Fibroblast of villous mesenchyme (primary cell): ENCODE measurements at places on chromosomes 3 and 15. TPM values are rescaled to one million over a fixed set of nuclear protein-coding genes. Genes with fewer than 3 reads are reported as not detected.

COL6A5 gene
- under 0.01 TPM in 2 replicates for total RNA-seq

DUOXA1 gene
- not detected in 2 replicates for total RNA-seq

ANKUB1 gene
- not detected in 2 replicates for total RNA-seq

MYL3 gene
- 0.97 and 1.7 TPM in 2 replicates for total RNA-seq

ACTC1 gene
- under 0.01 and 0.64 TPM in 2 replicates for total RNA-seq

MYEF2 gene
- total RNA-seq: 3.5 and 6.9 TPM in 2 replicates

EFCAB12 gene
- total RNA-seq: not detected in 2 replicates

CAMK2N2 gene
- under 0.01 TPM in 1 of 2 replicates, not detected in the other for total RNA-seq

PP2D1 gene
- not detected in 2 replicates for total RNA-seq

LNP1 gene
- total RNA-seq: 4.2 and 4.7 TPM in 2 replicates

SOX2 gene
- not detected in 2 replicates for total RNA-seq

A4GNT gene
- total RNA-seq: under 0.01 TPM in 1 of 2 replicates, not detected in the other

SAMMSON gene
- total RNA-seq: not detected in 2 replicates

GRCh38 chr15:40310001-40310959, 2.5 kb upstream of the PLCB2 start:
- DNase-seq: peak; percentile 61

DNA sequence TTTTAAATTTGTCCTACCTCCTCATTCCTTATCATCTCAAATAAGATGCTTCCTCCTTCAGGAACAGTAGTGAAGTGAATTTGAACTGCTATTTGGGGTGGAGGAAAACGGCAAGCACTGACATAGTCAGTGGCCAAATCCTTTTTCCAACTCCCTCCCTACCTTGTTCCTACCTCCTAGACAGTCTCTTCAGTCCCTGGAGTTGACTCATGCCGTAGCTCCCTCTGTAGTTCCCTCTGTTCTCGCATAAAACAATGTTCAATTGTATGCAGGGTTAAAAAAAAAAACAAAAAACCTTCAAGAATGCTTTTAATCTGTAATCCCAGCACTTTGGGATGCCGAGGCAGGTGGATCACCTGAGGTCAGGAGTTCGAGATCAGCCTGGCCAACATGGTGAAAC, 1.4 kb downstream of the UBR1 start:
- no peak for DNase-seq

GRCh38 chr3:46629551-46630517, 17.5 kb downstream of the FAM240A start:
- DNase-seq: peak; percentile 69

- DNase-seq: no peak
Measured at GRCh38 chr3:46924921-46925584, 47.5 kb downstream of the PTH1R start.

DNA sequence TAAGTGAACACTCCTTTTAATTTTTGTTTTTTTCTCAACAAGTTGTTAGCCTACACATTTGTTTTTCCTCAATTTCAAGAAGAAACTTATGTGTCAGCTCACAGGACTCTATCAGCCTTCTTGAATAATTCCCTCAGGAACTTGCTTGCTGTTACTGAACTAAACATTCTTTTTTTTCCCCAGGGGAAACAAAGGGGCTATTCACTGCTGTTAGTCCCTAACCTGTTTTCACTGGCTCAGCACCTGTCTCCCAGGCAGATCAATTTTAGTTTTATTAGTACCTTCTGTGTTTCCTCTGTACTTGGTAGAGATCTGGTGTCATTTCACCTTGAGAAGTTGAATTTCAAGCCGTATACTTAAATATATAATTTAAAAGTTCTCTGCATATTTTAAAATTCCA, 644.6 kb downstream of the CADM2 start:
- no peak for DNase-seq

DNA sequence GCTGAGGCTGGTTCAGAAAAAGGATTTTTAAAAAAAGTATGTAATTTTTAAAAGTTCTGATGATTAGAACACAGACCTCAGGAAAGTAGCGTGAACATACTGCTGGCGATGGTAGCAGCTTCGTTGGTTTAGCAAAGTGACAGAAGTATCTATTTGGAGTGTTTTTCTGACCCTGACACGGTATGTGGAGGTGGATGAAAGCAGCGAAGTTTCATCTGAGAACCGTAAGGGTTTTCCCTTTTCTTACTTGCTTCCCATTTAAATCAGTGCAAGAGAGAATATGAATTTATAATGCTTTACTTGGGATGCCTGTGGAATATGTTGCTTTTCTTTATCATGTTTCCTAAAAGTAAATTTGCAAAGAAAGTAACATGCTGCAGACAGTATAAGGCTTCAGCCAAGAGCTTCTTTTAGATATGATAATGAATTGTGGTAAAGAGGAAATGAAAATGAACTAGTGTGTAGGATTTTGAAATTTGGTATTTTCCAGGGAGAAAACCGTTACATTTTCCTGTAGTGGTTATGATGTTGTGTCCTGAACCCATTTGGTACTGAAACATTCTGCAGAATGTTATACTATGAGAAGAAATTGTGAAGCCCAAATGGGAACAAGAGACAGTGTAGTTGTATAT, 3.9 kb downstream of the CHST2 start:
- no peak for DNase-seq

DNA sequence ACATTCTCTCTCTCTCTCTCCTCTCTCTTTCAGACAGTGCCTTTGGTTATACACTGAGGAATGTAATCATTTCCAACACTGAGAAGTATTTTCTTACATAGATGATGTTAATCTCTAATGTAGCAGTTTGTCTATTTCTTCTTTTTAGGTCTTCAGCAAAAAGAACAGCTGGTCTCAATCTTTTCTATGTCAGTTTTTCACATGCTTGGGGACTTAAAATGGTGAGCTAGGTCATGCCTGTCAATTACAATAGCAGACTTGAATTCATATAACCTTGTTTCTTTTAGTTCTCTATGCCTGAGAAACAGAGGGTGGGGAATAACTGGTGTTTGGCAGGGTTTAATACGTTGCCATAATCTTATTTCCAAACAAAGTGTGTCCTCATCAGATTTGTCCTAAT, 786.2 kb downstream of the SQOR start:
- no peak for DNase-seq
